Tracheal epithelial cell (primary cell): ENCODE measurements at places on chromosomes 1 and 21. TPM values are rescaled to one million over a fixed set of nuclear protein-coding genes. Genes with fewer than 3 reads are reported as not detected.

LIN28A gene
- not detected in 2 replicates for total RNA-seq

PTPN7 gene
- total RNA-seq: not detected in 2 replicates

CFAP57 gene
- total RNA-seq: 0.24 and 1.9 TPM in 2 replicates

DPT gene
- total RNA-seq: not detected in 2 replicates

CDA gene
- 2.6 and 8.2 TPM in 2 replicates for total RNA-seq

RNF207 gene
- total RNA-seq: 9.8 and 63.4 TPM in 2 replicates

DDX59 gene
- 8.2 and 12.1 TPM in 2 replicates for total RNA-seq

FAM151A gene
- not detected in 2 replicates for total RNA-seq

CLEC20A gene
- not detected in 2 replicates for total RNA-seq

TRIM58 gene
- 0.24 TPM in 1 of 2 replicates, not detected in the other for total RNA-seq

KLHDC8A gene
- total RNA-seq: 0.24 TPM in 1 of 2 replicates, not detected in the other

SNRNP40 gene
- total RNA-seq: 80.0 and 123 TPM in 2 replicates

PLPPR5 gene
- total RNA-seq: not detected in 2 replicates

KCNT2 gene
- under 0.01 and 0.21 TPM in 2 replicates for total RNA-seq
